ENCODE measurements at places on chromosomes 5 and 9.

- no peak for DNase-seq
These were observed 57.6 kb downstream of the TMEM174 start for GRCh38 chr5:73230264-73231245.

GRCh38 chr5:139341187-139341688 is 416 bp upstream of the PAIP2 start:
- DNase-seq = no peak

DNA sequence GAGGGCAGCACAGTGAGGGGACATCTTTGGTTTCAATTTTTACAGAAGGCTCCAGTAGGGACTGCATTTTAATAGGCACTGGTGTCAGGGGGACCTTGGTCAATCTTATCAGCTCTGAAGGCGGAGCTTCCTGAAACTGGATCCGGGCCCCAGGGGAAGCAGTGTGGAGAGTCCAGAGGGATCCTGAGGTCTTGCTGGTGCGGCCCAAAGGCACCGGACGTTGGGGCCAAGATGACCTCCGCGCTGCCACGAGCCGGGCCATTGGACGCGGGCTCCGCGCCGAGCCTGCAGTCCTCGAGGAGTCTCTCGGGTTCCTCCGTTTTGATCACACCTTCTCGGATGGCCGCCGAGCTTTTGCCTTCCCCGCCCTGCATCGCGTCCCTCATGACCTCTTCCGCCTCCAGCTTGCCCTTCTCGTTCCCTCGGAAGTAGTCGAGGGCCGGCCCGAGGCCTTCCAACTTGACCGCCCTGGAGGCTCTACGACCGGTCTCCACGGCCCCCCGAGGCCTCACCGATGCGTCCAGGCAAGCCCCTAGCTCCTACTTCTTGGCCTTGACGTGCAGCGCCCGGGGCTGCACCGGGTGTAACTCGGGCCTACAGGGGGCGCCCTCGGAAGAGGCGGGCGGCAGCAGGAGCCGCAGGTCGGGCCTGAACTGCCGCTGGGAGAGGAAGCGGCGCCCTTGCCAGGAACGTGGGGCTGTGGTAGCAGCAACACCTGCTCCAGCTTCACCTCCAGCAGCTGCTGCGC is 18.8 kb downstream of the C5orf52 start:
- no peak for DNase-seq

DNA sequence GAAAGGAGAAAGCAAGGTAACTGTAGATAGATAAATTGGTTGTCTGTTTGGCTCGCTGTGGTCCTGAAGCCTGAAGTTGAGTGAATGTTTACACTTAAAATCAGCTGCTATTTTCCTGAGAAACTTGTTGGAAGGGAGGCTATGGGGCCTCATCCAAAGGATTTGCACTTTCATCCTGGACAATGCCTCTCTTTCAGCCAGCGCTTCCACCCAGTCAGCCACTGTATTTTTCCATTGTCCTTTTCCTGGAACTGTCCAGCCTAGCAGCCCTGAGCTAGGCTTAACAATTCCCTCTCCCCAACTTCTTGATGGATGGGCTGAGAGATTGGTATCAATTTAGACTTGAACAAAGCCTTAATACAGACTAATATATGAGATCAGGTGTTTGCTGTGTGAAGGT is 429.2 kb downstream of the DMAC1 start:
- no peak for DNase-seq

DNA sequence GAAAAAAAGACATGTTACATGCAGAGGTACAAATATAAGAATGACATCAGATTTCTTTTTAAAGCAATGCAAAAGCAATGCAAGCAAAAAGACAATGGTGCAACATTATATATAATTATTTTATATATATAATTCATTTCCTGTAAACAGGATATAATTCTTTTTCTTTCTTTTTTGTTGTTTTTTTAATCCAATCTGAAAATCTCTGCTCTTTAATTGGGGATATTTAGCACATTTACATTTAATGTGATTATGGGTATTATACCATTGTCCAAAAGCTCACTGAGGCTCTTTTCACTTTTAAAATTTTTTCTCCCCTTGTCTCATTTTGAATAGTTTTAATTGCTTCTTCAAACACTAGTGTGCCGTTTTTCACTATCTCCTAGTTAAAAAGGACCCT is 148.9 kb downstream of the FGF18 start:
- no peak for DNase-seq

GRCh38 chr5:176915906-176916305 is 16.8 kb upstream of the HK3 start:
- no peak for DNase-seq
